ENCODE measurements at places on chromosomes 16 and 17.

- peak; percentile 26 for DNase-seq
Observed at GRCh38 chr17:78781104-78781892, 775 bp downstream of the CYTH1 start.

GRCh38 chr16:88827727-88828126 is 16.0 kb upstream of the APRT start:
- DNase-seq, result no peak

GRCh38 chr16:3027983-3028715 is 4.3 kb downstream of the THOC6 start:
- peak; percentile 87 for DNase-seq

- no peak for DNase-seq
Observed at GRCh38 chr16:4678596-4678995, 14.8 kb upstream of the NUDT16L1 start.

DNA sequence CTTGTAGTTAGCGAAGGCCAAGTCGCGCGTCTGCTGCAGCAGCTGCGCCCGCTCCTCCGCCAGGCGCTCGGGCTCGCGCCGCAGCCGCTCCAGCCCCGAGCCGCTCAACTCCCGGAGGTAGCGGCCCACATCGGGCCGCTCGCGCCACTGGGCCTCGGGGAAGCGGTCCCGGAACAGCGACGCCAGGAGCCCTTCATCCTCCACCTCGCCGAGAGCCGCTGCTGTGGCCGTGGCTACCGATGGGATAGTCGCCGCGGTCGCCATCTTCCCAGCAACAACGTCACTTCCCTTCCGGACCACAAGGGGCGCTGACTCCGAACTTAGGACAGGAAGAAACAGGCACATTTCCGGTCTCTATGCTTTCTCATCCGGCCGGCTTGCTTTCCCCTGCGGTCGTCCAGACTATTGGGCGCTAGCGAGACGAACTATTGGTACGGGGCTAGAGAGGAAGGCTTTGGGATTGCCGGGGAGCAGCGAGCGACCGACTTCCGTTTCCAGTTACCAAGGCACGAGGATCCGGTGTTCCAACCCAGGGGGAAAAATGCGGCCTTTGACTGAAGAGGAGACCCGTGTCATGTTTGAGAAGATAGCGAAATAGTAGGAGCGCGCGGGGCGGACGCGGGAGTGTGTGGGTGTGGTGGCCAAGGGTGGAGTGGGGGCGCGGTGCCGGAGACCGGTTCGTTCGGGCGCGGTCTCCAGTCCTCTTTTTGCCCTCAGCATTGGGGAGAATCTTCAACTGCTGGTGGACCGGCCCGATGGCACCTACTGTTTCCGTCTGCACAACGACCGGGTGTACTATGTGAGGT is at the start of the genes COG8 and NIP7:
Gene COG8, minus strand, starts transcription at position 276 of the 806 bp plus-strand sequence. Its CDS starts 12 bp downstream, at position 264.
Gene NIP7, plus strand, starts transcription at position 484 of the 806 bp plus-strand sequence. Its CDS starts 58 bp downstream, at position 542.
- DNase-seq, result peak; percentile 97

DNA sequence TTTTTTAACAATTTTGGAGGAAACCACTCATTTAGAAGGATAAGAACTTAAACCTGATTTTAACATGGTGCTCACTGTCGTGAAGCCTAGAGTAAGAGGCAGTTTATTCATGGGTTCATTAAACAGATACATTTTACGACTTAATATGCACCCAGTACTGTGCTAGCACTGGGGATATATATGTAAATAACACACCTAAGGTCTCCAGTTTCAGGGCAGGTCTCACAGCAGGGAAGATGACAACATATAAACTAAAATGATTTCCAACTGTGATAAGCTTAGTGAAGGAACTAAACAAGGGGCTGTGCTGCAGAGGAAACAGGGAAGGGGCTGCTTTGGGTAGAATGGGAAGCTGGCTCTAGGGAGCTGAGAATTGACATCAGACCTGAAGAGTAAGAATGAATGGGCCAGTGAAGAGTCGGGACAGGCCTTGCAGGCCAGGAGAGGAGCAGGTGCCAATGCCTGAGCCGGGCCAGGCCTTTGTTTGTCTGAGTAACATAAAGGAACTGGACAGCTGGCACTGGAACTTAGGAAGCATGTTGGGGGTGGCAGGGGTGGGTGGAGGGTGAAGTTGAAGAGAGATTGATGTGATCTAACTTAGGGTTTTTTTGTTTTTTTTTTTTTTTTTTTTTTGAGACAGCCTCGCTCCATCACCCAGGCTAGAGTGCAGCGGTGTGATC is 12.1 kb downstream of the NT5M start:
- DNase-seq, result peak; percentile 26

DNA sequence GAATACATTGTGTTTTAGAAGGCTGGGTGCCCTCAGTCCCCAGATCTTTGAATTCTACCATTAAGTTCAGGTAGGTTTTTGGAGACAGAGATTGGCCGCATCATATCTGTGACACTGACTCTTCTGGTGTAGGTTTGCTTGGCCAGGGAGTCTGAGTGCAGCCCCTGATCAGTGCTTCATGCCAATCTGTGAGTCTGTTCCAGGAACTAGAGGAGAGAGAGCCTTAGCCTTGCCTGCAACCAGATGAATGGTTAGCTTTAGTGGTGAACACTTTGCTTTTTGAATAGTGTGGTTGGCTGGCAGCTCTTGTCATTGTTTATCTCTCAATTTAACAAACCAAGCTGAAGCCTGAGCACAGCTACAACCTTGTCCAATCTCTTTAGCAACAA is 87.8 kb downstream of the PLXDC1 start:
- no peak for DNase-seq

DNA sequence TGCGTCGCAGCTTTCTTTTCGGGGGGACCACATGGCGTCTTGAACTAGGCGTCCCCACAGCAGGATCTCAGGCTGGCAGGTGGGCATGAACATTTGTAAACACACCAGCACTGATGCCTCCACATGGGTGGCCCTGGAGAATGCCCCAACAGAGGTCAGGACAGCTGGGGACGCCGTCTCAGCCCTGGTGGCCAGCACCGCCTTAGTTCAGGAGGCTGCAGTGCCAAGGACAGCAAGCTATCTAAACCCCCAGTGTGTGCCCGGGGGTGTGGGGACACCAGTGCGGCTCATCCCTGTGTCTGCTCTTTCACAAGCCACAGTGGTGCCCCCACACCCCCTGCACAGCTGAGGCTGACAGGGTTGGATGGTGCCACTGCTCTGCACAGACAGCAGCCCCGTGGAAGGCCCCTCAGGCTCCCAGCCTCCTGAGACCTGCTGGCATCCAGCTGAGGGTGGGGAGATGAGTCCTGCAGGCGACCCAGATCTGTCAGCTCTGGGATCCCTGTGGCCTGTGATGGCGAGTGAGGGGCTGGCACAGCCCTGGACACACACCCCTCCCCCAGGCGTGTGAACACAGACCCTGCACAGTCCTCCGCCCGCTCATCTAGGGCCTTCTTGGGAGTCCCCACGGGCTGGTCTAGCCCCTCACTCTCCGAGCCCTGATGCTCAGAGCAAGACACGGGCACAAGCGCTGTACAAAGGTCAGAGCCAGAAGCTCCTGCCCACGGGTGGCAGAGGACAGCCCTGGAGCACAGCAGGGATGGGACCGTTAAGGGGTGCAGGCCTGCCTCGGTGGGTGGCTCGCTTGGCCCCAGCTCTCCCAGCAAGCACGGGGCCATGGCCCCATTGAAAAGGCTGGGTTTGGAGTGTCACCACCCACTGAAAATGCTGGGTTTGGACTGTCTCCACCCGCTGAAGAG is 10.7 kb downstream of the FSCN2 start:
- no peak for DNase-seq

- DNase-seq, result no peak
Observed at GRCh38 chr16:30354423-30355143, 525 bp downstream of the CD2BP2 start.

- no peak for DNase-seq
Observed at GRCh38 chr17:58694302-58694701, 1.9 kb downstream of the RAD51C start.

- no peak for DNase-seq
Observed at GRCh38 chr17:2259769-2260536, 43.6 kb downstream of the SMG6 start.

DNA sequence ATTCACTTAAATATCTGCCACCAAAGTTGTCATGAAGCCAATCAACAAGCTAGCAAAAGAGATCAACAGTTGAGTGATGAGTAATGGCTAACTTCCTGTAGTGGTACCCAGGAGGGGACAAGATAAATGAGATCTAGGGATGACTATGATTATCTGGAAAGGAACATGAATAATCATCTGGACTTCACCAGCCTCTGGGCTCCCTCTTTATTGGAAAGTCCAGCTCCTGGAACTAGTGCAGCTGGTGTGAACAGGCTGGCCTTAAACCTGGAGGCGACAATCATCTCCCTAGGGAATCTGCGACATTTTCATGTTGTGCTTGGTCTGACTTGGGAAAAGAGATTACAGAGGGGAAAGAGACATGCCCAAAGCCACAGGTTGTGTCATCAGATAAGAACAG is 518.6 kb downstream of the GRIN2A start:
- no peak for DNase-seq
